ENCODE measurements at places on chromosomes 3 and 15.

GRCh38 chr15:77064539-77065308 is 6.2 kb downstream of the TSPAN3 start:
- DNase-seq, result no peak

- DNase-seq, result no peak
Measured at GRCh38 chr3:113053169-113053568, 62.4 kb downstream of the GTPBP8 start.

DNA sequence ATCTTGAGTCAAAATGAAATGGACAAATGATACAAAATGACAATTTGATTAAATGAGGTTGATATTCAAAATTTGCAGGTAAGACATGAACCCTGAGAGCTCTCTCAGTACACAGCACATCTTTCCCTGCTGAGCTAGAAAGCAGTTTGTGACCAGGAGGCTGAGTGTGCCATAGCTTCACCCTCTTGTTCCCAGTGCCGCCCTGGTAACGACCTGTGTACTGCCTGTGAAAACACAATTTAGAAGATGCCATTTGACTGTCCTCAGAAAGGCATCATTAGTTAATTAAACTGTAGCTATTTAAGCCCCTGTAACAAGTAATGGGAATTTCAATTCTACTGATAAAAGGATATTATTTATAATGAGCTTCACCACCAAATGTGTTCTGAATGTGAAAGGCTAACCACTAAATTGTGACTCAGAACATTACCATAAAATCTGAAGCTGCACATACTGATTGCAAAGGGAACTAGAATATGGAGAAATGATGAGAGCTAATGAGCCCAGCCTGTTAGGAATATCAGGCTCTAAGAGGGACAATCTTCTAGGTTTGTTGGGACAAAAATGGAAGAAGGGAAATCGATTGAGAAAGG is 212.9 kb upstream of the ARPP21 start:
- DNase-seq, result no peak

DNA sequence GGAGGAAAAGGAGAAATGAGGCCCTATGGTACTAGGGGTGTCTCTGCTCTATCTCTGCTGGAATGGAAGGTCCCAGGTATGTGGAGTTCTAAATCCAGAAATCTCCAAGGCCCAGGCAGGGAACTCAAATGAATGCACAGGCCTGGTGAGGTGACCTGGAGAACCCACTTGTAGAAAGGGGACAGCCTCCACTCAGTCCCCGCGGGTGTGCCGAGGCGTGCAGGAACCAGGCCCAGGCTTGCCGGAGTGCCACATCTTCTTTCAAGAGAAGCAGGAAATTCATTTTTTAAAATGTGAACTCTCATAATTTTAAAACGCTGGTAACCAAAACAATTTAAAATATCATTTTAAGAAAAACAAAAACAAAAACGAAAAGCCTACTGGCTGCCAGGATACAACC is 32.2 kb upstream of the ADCY5 start:
- DNase-seq, result no peak

DNA sequence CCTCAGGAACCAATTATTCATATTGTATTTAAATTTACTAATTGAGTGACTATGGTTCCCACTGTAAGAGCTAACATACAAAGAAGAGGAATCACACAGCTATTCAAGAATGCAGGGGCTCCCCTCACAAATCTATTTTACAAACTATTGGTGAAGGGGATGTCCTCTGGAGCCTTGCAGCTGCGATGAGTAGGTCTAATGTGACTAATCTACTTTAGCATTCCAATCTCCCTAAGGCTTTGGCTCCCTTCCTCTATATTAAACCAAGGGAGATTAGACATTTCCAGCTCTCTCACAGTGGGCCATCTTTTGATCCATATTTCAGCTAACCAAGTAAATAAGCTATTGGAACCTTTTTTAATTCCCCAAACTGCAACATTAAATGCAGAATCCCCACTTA is 514.2 kb upstream of the BCHE start:
- DNase-seq, result no peak

- DNase-seq, result no peak
Measured at GRCh38 chr3:72660270-72661114, 187.8 kb downstream of the SHQ1 start.

DNA sequence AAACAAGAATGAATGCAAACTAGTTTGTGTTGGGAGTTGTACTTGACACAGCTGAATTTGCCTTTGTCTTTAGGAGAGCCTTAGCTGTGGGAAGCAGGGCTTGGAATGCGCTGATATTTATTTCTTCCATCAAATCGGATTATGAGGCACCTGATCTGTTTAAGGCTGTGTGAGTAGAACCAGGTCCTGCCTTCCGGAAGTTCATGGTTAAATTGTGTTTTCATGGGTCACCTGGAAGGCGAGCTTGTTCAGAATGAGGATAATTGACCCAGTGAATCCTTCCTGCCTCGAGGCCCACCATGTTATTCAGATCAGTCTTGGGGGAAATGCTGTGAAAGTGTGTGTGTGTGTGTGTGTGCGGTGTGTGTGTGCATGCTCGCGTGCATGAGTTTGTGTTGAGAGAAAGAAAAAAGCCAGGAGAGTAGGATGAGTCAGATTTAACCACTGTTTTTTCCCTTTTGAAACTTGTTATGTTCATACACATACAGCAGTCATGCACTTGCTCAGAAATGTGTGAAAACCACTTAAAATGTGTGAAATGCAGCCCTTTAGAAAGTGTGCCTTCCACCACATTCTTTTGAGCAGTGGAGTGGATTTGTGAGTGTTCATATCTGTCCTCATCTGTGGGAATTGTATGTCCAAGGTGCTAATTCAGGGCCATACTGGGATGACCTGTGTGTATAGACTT is 36.7 kb downstream of the SMAD3 start:
- no peak for DNase-seq

DNA sequence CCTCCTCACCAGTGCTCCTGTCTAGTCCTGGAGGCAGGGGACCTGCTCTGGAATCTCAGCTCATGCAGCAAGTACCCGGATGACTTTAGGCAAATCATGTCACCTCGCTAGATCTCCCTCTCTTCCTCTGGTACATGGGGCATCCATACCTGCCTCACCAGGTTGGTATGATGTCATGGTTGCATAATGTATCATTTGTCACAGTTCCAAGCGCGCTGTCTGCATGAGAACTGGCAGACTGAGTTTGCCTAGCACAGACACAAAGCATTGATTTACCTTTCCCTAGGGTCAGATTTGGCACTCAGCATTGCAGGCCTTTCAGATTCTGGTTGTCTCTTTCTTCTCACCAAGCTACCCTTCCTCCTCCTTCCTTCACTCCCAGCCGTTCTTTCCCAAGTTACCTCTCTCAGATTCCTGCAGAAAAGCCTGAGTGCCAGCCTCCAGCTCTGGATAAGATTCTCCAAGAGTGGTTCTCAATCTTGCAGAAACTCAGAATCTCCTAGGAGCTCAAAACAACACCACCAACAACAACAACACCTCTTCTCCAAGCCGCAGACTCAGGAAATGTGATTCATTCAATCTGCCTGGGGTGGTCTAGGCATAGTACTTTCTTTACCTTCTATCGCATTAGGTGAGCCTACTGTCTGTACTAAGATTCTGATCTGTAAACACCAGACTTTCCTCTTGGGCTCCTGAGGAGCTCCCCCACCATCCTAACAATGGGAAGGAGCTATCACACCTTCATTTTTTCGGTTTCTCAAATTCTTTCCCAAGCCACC is 29.5 kb downstream of the FAM43A start:
- no peak for DNase-seq

DNA sequence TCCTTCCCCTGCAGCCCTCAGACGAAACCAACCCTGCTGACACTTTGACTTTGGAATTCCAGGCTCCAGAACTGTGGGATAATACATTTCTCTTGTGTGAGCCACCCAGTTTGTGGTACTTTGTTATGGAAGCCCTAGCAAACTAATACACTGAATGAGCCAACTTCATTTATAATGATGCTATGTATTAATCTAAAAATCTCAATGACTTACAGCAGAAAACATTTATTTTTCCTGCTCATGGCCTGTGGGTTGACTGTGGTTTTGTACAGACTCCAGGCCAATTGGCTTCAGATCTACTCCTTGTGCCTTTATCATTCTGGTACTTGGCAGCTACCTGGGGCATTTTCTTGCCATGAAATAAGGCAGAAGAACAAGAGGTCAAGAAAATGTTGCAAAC is 152.4 kb downstream of the EBLN2 start:
- no peak for DNase-seq

GRCh38 chr3:84980011-84980410 is 21.2 kb downstream of the CADM2 start:
- DNase-seq, result no peak

GRCh38 chr3:168678730-168679129 is 583.0 kb upstream of the GOLIM4 start:
- no peak for DNase-seq

- DNase-seq, result no peak
Measured at GRCh38 chr3:179715582-179715981, 62.7 kb downstream of the USP13 start.

GRCh38 chr15:85642065-85642692 is 152.5 kb downstream of the KLHL25 start:
- no peak for DNase-seq

DNA sequence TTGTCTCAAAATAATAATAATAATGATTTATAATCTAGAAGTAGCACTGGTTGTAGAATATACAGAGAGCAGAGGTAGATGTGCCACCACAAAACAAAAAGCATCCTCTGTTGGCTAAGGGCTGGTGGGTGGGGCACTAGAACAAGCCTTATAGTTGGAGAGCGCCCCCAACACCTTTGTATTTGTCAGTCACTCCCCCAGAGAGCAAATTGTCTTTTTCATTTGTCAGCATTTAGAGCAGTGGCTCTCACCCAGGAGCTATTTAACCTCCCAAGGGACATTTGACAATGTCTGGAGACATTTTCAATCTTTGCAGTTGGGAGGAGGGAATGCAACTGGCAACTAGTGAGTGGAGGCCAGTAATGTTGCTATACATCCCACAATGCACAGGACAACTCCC is 6.3 kb downstream of the KAT2B start:
- no peak for DNase-seq

- no peak for DNase-seq
Measured at GRCh38 chr3:187758318-187758955, 13.2 kb upstream of the BCL6 start.

GRCh38 chr15:63251701-63252100 is 25.7 kb upstream of the APH1B start:
- DNase-seq, result no peak

- no peak for DNase-seq
Measured at GRCh38 chr3:11470031-11470853, 173.5 kb downstream of the VGLL4 start.

GRCh38 chr3:135038186-135038585 is 243.1 kb downstream of the EPHB1 start:
- DNase-seq, result no peak

DNA sequence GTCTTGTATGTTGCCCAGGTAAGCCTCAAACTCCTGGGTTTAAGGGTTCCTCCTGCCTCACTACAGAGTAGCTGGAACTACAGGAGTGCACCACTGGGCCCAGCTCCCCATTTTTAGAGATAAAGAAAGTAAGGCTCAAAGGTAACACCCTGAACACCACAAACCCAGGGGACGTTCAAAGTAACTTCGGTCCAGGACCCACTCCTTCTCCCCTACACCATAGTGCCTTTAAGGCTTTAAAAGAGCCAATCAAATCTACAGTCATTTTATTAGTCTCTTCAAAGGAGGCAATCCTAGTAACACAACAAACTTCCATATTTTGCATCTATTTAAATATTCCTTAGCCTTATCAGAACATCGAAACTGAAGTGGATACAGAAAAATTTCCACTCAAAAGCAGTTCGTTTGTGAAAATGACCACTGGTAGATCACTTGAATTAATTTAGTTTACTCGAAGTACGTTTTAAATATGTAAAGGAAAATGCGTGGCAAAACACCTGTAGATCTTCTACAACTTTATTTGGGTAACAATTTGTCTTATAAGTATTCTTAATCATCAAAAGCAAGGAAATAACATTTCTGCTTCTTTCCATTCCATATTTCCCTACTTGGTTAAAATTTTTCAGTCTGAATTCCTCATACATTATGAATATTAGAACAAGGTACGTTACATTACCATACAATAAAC is 1.8 kb downstream of the STAG1 start:
- no peak for DNase-seq

DNA sequence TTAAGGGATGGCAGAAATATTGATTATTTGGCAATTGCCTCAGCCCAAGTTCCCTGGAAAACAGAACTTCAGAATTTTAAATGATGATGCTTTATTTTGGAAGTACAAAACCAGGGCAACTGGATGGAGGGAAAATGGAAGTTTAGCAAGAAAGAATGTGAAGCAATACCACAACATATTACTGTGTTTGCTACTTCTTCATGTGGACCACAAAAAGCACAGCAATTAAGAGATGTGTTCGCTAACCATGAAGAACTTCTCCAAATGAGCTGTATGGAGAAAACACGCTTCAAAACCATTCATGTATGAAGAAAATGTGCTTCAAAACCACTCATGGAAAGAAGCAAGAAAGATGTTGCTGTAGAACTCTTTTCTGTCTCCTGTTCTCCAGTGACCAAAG is 64.7 kb upstream of the ARL6 start:
- DNase-seq, result no peak

GRCh38 chr3:113297287-113297686 is 85.9 kb downstream of the BOC start:
- DNase-seq, result no peak

GRCh38 chr15:88920186-88920891 is 7.2 kb upstream of the MFGE8 start:
- no peak for DNase-seq

DNA sequence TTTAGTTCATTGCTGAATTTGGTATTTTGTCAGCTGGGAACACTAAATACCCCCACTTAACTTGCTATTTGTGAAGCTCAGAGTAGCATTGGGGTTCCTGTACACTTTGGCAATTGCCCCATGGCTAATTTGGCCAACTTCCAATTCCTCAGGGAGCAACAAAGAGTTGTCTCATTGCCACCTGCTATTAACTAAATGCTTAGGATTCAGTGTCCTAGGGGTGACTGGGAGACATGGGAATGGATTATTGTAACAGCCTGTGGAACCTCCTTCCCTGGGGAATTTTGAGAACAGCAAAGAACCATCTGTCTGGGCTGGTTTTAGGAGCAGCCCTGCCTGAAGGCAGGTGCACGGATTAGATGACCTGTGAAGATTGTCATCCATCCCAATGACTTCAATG is 437.4 kb upstream of the TPRG1 start:
- DNase-seq, result peak; percentile 100

DNA sequence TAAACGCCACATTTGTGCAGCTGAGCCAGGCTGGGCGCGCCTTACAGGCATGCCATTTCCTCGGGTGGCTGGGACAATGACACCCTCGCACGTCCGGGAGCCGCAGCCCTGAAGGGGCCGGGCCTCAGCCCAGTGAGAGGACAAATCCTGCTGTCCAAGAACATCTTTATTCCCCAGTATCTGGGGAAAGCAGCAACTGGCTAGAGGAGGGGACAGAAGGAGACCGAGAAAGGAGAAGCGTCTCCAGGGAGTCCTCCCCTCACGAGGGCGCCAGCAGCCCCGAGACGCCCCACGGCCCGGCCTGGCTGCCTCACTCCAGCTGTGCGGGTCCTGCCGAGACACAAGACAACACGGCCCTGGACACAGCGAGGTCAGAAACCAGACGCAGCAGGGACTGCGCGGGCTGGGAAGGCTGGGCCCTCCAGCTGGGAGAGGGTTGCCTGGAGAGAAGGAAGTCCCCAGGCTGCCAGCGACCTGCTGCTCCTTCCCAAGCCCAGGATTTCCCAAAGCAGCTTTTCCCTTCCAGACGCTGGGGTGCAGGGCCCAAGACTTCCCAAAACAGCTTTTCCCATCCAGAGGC is 130.2 kb downstream of the CHSY1 start:
- no peak for DNase-seq

GRCh38 chr3:58055314-58055713 is 47.1 kb downstream of the FLNB start:
- no peak for DNase-seq

GRCh38 chr3:73538486-73538885 is 86.3 kb downstream of the PDZRN3 start:
- DNase-seq, result no peak
